ENCODE measurements at places on chromosomes 3 and 15. TPM values are rescaled to one million over a fixed set of nuclear protein-coding genes. Genes with fewer than 3 reads are reported as not detected.

DNA sequence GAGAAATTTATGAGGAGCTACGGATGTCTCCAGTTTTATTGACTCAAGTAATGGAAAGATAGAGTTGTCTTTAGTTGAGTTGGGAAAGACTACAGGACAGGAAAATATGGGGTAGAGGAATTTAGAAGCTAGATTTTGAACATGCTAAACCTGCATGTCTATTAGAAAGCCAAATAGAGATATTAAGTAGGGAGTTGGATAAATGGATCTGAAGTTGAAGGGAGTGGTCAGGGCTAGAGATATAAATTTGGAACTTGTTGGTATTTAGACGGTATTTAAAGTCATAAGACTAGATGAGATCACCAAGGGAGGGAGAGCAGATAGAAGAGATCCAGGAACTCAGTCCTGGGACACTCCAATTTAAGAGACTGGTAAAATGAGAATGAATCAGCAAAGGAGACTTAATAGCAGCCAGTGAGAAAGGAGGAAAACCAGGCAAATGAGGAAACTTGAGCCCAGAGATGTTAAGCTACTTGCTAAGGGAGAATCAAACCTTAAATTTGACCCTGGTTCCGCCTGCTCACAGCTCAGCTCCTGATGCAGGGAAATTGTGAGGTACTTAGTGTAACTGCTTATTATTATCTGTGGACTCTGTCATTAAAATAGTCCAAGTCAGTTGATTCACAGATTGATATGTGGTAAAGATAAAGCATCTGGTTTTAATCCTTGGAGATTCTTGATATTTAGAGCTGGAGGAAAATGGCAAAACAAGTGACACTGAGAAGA, 35.8 kb downstream of the ABI3BP start:
- no peak overlapping the region for H3K4me3 ChIP-seq
- H3K36me3 ChIP-seq: no peaks in the 10 kb centered on the region
- no peak overlapping the region for H3K27ac ChIP-seq
- no peak for DNase-seq
- no peaks in the 10 kb centered on the region for H3K4me1 ChIP-seq

PARP9 gene
- 2.1 TPM for polyA plus RNA-seq

- no peak overlapping the region for H3K27ac ChIP-seq
- peaks cover 11% of the 10 kb centered on the region for H3K4me1 ChIP-seq
- DNase-seq: no peak
- H3K27me3 ChIP-seq: no peaks in the 10 kb centered on the region
- no peaks in the 10 kb centered on the region for H3K36me3 ChIP-seq
Measured at GRCh38 chr15:100769043-100769974, 110.3 kb upstream of the ALDH1A3 start.

ZBTB47 gene
- polyA plus RNA-seq: 0.48 TPM

DNA sequence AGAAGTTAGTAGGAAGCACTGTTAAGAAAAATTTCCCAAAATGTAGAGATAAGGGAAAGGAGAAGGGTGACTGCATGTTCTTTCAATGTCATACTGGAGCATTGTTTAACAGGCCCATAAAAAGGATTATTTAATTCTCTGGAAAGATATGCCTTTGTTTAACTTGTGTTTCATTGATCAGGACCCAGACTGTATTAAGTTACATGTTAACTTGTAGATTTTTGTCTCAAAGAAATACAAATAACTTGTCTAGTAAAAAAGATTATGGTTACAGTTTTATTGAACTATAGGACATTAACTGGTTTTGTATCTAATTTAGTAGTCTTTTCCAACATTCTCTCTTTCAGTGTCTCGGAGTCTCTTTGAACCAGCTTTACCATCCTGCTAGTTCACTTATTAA, 49.7 kb upstream of the LMOD3 start:
- no peak overlapping the region for H3K4me3 ChIP-seq
- no peaks in the 10 kb centered on the region for H3K27me3 ChIP-seq
- no peaks in the 10 kb centered on the region for H3K4me1 ChIP-seq
- DNase-seq: no peak

GRCh38 chr3:101036213-101036618, 43.0 kb upstream of the ABI3BP start:
- no peak overlapping the region for H3K4me3 ChIP-seq
- H3K27me3 ChIP-seq: no peaks in the 10 kb centered on the region
- DNase-seq: peak; percentile 64
- no peak overlapping the region for H3K27ac ChIP-seq
- H3K4me1 ChIP-seq: 0 out of 2 replicates have a peak, but pooled peaks cover 4% of the 10 kb centered on the region

DNA sequence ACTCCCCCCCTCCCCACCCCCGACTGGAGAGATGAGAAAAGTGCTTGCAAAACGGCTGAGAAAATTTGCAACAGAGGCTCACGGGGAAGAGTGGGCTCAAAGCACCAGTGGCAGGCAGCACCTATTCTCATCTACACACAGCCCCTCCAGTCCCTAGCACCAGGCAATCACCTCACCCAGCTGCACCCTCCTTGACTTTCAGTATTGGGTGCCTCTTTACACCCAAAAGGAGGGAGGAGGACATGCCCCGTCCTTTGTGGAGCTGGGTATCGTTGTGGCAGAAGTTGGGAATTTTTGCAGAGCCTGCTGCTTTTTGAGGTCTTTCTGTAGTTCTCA, 182.8 kb upstream of the TOPAZ1 start:
- H3K27ac ChIP-seq: no peak overlapping the region
- H3K4me1 ChIP-seq: peaks cover 12% of the 10 kb centered on the region
- H3K4me3 ChIP-seq: no peak overlapping the region

- no peak overlapping the region for H3K4me3 ChIP-seq
- H3K27ac ChIP-seq: no peak overlapping the region
- no peaks in the 10 kb centered on the region for H3K27me3 ChIP-seq
- no peak for DNase-seq
- H3K36me3 ChIP-seq: no peaks in the 10 kb centered on the region
Measured at GRCh38 chr3:176051766-176052165, 1145.5 kb downstream of the TBL1XR1 start.

- H3K4me3 ChIP-seq: no peak overlapping the region
- no peak overlapping the region for H3K27ac ChIP-seq
- DNase-seq: no peak
- H3K27me3 ChIP-seq: no peaks in the 10 kb centered on the region
- H3K4me1 ChIP-seq: no peaks in the 10 kb centered on the region
Measured at GRCh38 chr15:31236184-31237042, 90.2 kb upstream of the KLF13 start.

- DNase-seq: no peak
- no peaks in the 10 kb centered on the region for H3K36me3 ChIP-seq
- H3K27ac ChIP-seq: no peak overlapping the region
- no peak overlapping the region for H3K4me3 ChIP-seq
- H3K27me3 ChIP-seq: no peaks in the 10 kb centered on the region
Measured at GRCh38 chr3:29227307-29227706, 53.6 kb upstream of the RBMS3 start.

DNA sequence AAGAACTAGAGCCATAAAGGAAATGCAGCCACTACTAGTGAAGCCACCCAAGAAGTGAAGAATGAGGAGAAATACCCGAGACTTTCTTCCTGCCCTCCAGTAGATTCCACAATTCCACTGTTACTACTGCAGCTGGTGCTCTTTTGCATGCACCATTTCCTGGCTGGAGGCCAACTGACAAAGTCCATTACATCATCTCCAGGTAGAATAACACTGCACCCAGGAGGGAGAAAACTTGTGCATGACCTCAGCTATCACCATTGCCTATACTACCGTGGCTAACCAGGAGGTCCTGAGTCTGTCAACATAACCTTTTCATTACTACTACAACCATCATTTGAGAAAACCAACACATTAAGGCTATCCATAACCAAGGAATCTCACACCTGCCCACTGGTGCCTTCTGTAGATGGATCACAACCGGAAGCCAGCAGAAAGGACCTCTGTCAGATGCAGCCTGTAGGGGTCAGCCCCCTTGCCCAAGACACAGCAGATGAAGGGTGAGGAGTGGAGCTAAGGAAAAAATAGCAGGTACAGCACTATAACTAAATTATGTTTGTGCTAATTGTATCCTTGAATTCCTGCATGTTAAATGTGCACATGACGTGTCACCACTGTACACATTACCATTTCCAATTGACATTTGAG, 200.8 kb upstream of the C2CD4B start:
- DNase-seq: no peak
- no peak overlapping the region for H3K4me3 ChIP-seq
- no peak overlapping the region for H3K27ac ChIP-seq
- H3K27me3 ChIP-seq: no peaks in the 10 kb centered on the region
- no peaks in the 10 kb centered on the region for H3K4me1 ChIP-seq

- DNase-seq: no peak
- no peaks in the 10 kb centered on the region for H3K27me3 ChIP-seq
- peaks cover 12% of the 10 kb centered on the region for H3K36me3 ChIP-seq
- H3K4me3 ChIP-seq: no peak overlapping the region
Measured at GRCh38 chr15:26731965-26732364, 40.9 kb downstream of the GABRB3 start.

DNA sequence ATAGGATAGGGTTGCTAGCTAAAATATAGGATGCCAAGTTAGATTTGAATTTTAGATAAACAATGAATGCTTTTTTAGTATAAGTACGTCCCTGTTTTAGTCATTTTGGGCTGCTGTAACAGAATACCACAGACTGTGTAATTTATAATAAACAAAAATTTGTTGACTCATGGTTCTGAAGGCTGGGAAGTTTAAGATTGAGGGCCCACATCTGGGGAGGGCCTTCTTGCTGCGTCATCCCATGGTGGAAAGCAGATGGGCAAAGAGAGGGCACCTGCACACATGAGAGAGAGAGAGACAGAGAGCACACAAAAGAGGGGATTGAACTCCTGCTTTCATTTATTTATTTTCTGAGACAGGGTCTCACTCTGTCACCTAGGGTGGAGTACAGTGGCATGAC, 246.5 kb downstream of the EPHB1 start:
- H3K27me3 ChIP-seq: no peaks in the 10 kb centered on the region
- no peaks in the 10 kb centered on the region for H3K4me1 ChIP-seq
- H3K27ac ChIP-seq: no peak overlapping the region
- no peak overlapping the region for H3K4me3 ChIP-seq
- no peak for DNase-seq
- no peaks in the 10 kb centered on the region for H3K36me3 ChIP-seq

DUOXA2 gene
- polyA plus RNA-seq: not detected

MST1R gene
- polyA plus RNA-seq: 1.8 TPM

GRCh38 chr3:17032407-17033034, 147.8 kb downstream of the PLCL2 start:
- H3K36me3 ChIP-seq: no peaks in the 10 kb centered on the region
- H3K27me3 ChIP-seq: no peaks in the 10 kb centered on the region
- no peak overlapping the region for H3K27ac ChIP-seq

GRCh38 chr3:116059421-116060096, 385.7 kb downstream of the LSAMP start:
- no peaks in the 10 kb centered on the region for H3K36me3 ChIP-seq
- H3K4me3 ChIP-seq: no peak overlapping the region
- H3K4me1 ChIP-seq: no peaks in the 10 kb centered on the region
- H3K27me3 ChIP-seq: no peaks in the 10 kb centered on the region

GRCh38 chr15:69957175-69957574, 140.5 kb downstream of the TLE3 start:
- DNase-seq: no peak
- H3K27ac ChIP-seq: no peak overlapping the region
- no peaks in the 10 kb centered on the region for H3K27me3 ChIP-seq
- no peaks in the 10 kb centered on the region for H3K4me1 ChIP-seq
- H3K36me3 ChIP-seq: no peaks in the 10 kb centered on the region
- H3K4me3 ChIP-seq: no peak overlapping the region

GRCh38 chr3:183988216-183988790, 29.4 kb downstream of the ABCC5 start:
- peaks cover 5% of the 10 kb centered on the region for H3K36me3 ChIP-seq
- no peak for DNase-seq
- H3K27me3 ChIP-seq: no peaks in the 10 kb centered on the region
- H3K27ac ChIP-seq: no peak overlapping the region
- H3K4me1 ChIP-seq: peaks cover 14% of the 10 kb centered on the region

SLC15A2 gene
- 0.49 TPM for polyA plus RNA-seq

GRCh38 chr15:43277231-43277823, 10.6 kb upstream of the TGM5 start:
- no peak for DNase-seq
- no peaks in the 10 kb centered on the region for H3K4me1 ChIP-seq
- no peak overlapping the region for H3K27ac ChIP-seq
- no peaks in the 10 kb centered on the region for H3K27me3 ChIP-seq

GRCh38 chr3:7875925-7876324, 625.7 kb upstream of the LMCD1 start:
- H3K4me3 ChIP-seq: no peak overlapping the region
- no peak for DNase-seq
- no peaks in the 10 kb centered on the region for H3K27me3 ChIP-seq
- H3K4me1 ChIP-seq: no peaks in the 10 kb centered on the region

GRCh38 chr3:181701096-181701495, 10.6 kb upstream of the SOX2 start:
- H3K36me3 ChIP-seq: no peaks in the 10 kb centered on the region
- DNase-seq: peak; percentile 13
- H3K27me3 ChIP-seq: peaks cover 76% of the 10 kb centered on the region
- peaks cover 69% of the 10 kb centered on the region for H3K4me1 ChIP-seq
- no peak overlapping the region for H3K27ac ChIP-seq

NOX5 gene
- not detected for polyA plus RNA-seq

- no peak for DNase-seq
- no peaks in the 10 kb centered on the region for H3K27me3 ChIP-seq
- no peak overlapping the region for H3K4me3 ChIP-seq
Measured at GRCh38 chr3:168709073-168709472, 613.3 kb upstream of the GOLIM4 start.

- no peak for DNase-seq
- no peaks in the 10 kb centered on the region for H3K27me3 ChIP-seq
- H3K36me3 ChIP-seq: no peaks in the 10 kb centered on the region
- H3K4me3 ChIP-seq: no peak overlapping the region
- H3K4me1 ChIP-seq: no peaks in the 10 kb centered on the region
Measured at GRCh38 chr15:98408231-98408630, 240.1 kb upstream of the IGF1R start.

GRCh38 chr3:48695393-48695753, 9.7 kb upstream of the NCKIPSD start:
- H3K4me3 ChIP-seq: peak overlapping the region; percentile 30
- peak; percentile 94 for DNase-seq
- H3K36me3 ChIP-seq: peaks cover 52% of the 10 kb centered on the region
- H3K27ac ChIP-seq: peak overlapping the region; percentile 85

CMTM8 gene
- polyA plus RNA-seq: 22.2 TPM

NPAP1 gene
- polyA plus RNA-seq: 0.10 TPM

DNA sequence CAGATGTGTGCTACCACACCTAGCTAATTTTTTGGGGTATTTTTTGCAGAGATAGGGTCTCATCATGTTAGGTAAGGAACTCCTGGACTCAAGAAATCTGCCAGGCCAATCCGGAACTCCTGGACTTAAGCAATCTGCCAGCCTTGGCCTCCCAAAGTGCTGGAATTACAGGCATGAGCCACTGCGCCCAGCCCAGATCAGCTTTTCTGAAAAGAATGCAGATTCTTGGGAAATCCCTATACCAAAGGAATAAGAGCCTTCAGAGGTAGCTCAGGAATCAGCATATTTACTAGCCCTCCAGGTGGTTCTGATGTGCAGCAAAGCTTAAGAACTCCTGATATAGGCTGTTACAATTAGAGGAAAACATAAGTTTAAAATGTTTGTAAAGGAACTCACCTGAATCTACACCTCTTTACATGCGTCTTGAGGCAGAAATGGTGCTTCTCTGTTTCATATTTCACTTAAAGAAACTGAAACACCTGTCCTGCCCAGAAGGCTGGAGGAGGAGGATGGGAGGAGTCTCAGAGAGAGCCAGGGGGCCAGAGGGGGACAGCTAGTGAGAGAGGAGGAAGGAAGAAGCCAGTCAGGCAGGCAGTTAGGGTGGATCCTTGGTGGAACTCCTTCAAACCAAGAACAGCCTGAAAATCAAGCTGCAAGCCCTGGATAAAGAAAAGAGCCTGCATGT, at the start of gene XCR1:
XCR1 (minus strand) TSS at position 463 of the 685 bp plus-strand sequence. CDS start 5,536 bp downstream, outside the sequence.
- no peak within 1 kb of the TSS for H3K27ac ChIP-seq
- DNase-seq: no peak
- 0 out of 2 replicates have a peak, but pooled peaks cover 8% of the 10 kb centered on the region for H3K36me3 ChIP-seq
- H3K27me3 ChIP-seq: no peaks in the 10 kb centered on the region
- no peak within 1 kb of the TSS for H3K4me3 ChIP-seq
- H3K4me1 ChIP-seq: no peaks in the 10 kb centered on the region

SAMD7 gene
- not detected for polyA plus RNA-seq

MUC20 gene
- polyA plus RNA-seq: 0.29 TPM
